ENCODE measurements at places on chromosomes 3 and 15. TPM values are rescaled to one million over a fixed set of nuclear protein-coding genes. Genes with fewer than 3 reads are reported as not detected.

- H3K4me3 ChIP-seq: no peak overlapping the region
- H3K27me3 ChIP-seq: no peaks in the 10 kb centered on the region
- no peak overlapping the region for H3K27ac ChIP-seq
- no peak for DNase-seq
Measured at GRCh38 chr15:68413363-68414205, 18.4 kb downstream of the ITGA11 start.

- H3K27me3 ChIP-seq: no peaks in the 10 kb centered on the region
- H3K27ac ChIP-seq: no peak overlapping the region
- peaks cover under 1% of the 10 kb centered on the region for H3K36me3 ChIP-seq
- no peak overlapping the region for H3K4me3 ChIP-seq
Measured at GRCh38 chr3:122353215-122353614, 28.2 kb downstream of the CSTA start.

DNA sequence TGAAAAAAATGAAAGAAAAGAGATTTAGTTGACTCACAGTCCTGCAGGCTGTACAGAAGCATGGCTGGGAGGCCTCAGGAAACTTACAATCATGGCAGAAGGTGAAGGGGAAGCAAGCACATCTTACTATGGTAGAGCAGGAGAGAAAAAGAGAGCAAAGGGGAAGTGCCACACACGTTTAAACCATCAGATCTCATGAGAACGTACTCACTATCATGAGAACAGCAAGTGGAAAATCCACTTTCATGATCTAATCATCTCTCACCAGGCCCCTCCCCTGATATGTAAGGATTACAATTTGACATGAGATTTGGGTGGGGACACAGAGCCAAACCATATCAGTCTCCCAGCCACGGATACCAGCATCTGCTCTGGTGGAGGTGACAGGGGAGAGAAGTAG is 50.8 kb upstream of the CPOX start:
- H3K4me3 ChIP-seq: no peak overlapping the region
- no peaks in the 10 kb centered on the region for H3K27me3 ChIP-seq
- no peak for DNase-seq

- no peak for DNase-seq
- H3K4me1 ChIP-seq: peaks cover 41% of the 10 kb centered on the region
- no peak overlapping the region for H3K27ac ChIP-seq
- H3K36me3 ChIP-seq: peaks cover 13% of the 10 kb centered on the region
- no peaks in the 10 kb centered on the region for H3K27me3 ChIP-seq
Measured at GRCh38 chr3:63970631-63971475, 52.4 kb downstream of the PSMD6 start.

GRCh38 chr3:169686874-169687273 is 23.4 kb upstream of the MECOM start:
- H3K36me3 ChIP-seq: no peaks in the 10 kb centered on the region
- no peaks in the 10 kb centered on the region for H3K4me1 ChIP-seq
- DNase-seq: peak; percentile 38
- H3K27me3 ChIP-seq: no peaks in the 10 kb centered on the region
- no peak overlapping the region for H3K27ac ChIP-seq
- H3K4me3 ChIP-seq: no peak overlapping the region

DNA sequence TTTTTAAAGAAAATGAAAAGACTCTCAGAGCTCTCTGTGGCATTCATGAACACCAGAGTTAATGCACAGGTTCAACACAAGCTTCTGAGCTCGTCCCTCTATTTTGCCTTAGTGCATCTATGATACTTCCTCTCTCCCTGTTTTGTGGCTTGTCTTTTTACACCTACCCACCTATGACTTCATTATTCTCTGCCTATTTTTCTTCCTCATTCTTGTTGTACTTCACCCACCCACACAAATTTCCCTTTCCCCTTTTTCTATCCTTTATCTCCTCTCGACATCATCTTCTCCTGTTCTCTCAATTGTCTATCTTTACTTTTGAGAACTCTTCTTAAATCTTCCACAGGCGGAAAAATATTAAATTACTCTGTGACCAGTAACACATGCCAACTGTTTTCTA is 48.6 kb downstream of the OR5H15 start:
- no peak for DNase-seq
- H3K4me1 ChIP-seq: no peaks in the 10 kb centered on the region
- H3K27ac ChIP-seq: no peak overlapping the region
- no peak overlapping the region for H3K4me3 ChIP-seq
- H3K36me3 ChIP-seq: no peaks in the 10 kb centered on the region

GRCh38 chr3:42829628-42830436 is 20.6 kb downstream of the ACKR2 start:
- no peaks in the 10 kb centered on the region for H3K36me3 ChIP-seq
- H3K4me1 ChIP-seq: no peaks in the 10 kb centered on the region
- H3K4me3 ChIP-seq: no peak overlapping the region

GRCh38 chr3:36744763-36745162 is 19.6 kb downstream of the DCLK3 start:
- no peak overlapping the region for H3K4me3 ChIP-seq
- H3K4me1 ChIP-seq: peaks cover 14% of the 10 kb centered on the region
- no peaks in the 10 kb centered on the region for H3K36me3 ChIP-seq
- no peaks in the 10 kb centered on the region for H3K27me3 ChIP-seq

DNA sequence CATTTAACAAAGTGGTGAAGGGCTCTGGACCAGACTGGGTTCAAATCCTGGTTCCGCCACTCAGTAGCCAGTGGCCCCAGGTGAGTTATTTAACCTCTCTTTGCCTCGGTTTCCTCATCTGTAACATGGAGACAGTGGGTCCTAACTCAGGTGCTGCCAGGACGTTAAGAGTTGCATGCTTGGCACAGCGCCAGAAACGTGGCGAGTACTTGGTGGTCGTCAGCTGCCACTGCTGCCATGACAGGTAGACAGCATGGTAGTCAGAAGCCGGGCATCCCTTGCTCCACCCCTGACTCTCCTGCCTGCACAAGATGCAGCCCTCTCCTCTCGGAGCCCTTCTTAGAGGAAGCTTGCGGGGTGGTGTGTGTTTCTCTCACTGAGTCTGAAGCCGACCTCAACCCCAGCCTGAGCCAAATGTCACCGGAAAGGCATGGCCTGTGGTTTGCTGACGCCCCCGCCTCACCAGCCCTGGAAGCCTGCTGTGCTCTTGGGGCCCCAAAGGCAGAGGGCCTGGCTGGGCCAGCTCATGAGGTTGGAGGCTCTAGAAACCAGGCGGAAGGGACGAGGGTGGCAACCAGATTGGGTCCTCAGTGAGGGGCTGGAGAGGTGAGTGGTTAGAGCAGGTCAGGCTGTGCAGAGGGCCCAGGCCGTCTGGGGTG is 160.8 kb upstream of the TLE3 start:
- DNase-seq: no peak
- H3K4me3 ChIP-seq: peak overlapping the region; percentile 24
- no peaks in the 10 kb centered on the region for H3K36me3 ChIP-seq
- no peaks in the 10 kb centered on the region for H3K27me3 ChIP-seq
- H3K27ac ChIP-seq: peak overlapping the region; percentile 93
- peaks cover 33% of the 10 kb centered on the region for H3K4me1 ChIP-seq

DNA sequence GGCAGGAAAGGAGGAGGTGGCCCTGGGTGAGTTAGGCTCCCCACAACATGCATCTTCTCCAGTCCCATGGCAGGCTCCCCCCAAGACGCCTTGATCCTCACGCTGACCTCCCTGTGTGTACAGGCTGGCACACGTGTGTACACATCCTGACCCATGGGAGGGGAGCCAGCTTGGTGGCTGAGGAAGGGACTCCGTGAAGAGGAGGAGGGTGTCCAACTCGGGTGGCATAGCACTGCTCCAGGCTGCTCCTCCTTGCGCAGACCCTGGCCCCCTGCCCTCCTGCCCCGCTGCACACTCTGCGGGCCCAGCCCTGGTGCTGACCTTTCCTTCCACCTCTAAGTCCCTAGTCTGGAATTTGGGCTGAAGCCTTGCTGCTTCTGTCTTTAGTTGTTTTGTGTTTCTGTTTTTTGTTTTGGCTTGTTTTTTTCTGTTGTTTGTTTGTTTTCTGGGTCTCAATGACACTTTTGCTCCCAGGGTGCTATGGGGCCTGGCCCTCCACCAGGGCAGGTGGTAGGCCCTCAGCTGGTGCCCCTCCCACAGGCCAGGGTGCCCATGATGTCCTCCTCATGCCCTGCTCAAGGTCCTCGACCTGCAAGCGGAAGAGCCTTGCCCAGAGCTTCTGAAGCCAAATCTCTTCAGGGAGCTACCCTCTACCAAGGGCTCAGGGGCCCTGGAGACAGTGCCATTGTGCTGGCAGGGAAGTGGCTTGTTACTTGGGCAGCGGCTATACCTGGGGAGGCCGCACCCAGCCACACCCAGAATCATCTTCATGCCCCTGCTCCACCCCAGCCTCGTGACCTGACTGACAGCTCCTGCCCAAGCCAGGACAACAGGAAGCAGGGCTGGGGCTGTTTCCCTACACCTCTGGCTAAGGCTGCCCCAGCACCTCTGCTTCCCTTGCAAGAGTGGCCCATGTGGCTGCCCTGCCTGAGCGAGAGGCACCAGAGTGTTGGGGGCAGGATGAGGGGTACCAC is 5.1 kb downstream of the EPHB3 start:
- H3K4me3 ChIP-seq: no peak overlapping the region
- no peaks in the 10 kb centered on the region for H3K36me3 ChIP-seq
- DNase-seq: no peak

- H3K4me3 ChIP-seq: no peak overlapping the region
- H3K27me3 ChIP-seq: no peaks in the 10 kb centered on the region
- H3K4me1 ChIP-seq: peaks cover 12% of the 10 kb centered on the region
- H3K27ac ChIP-seq: no peak overlapping the region
Measured at GRCh38 chr3:13529196-13530112, 19.5 kb upstream of the FBLN2 start.

DNA sequence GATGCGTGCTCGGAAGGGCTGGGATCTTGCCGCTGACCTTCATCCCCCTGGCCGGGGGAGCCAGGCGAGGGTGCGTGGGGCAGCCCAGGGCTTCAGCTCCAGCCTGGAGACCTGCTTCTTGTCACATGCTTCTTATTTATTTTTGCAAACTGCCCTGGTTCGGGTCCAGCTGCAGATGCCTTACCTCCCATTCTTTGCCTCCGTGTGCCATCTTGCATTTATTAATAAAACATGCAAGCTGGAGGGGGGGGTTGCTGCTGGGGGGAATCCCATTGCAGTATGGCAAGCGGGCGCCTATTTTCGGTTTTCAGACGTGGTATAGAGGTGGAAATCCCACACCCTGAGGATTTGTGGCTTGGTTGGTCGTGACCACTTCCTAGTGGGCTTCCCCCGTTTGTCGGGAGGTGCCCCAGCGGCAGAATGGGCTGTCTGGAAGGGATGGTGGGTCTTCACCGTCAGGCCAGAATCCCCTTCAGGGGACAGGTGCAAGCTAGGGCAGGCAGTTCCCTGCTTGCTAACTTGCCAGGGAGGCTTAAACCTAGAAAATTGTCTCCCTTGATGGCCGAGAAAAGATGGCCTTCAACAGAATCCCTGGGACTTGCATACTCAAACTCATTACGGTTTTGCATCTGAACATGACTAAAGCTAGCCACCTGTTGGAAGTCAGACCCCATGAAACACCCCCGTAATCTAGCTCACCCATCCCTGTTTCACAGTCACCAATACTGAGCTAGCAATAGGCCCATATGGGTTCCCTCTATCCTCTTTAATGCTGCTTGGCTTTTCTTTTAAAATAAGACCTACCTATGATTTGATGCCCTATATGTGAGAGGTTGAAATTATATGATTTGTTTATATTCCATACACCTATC is 569 bp downstream of the TMEM266 start:
- peaks cover 67% of the 10 kb centered on the region for H3K27me3 ChIP-seq
- peak overlapping the region; percentile 23 for H3K4me3 ChIP-seq
- H3K4me1 ChIP-seq: peaks cover 12% of the 10 kb centered on the region
- H3K36me3 ChIP-seq: no peaks in the 10 kb centered on the region

DNA sequence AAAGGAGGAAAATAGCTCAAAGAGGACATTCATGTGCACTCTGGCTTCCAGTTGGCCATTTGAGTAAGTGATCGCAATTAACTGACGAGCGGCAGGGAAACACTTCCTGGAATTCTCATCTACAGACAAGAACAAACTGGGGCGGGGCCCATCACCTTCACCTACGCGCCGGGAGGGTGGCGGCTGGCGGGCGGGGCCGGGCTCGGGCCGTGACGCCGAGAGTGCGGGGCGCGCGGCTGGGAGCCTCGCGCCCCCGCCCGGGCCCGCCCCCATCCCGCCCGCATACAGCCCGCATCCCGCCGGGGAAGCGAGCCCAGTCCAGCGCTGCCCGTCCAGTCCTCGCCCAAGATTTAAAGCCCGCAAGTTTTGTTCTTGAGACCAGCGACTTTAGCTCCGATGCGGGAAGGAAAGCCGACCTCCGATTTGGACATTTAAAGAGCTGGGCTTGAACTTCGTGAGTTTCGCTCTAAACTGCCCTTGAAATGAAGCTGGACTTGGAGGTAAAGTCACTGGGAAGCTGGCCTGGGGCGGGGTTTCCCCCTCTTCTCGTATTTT is at the start of gene B3GNT5:
B3GNT5 (plus strand) TSS at position 281 of the 555 bp plus-strand sequence. CDS start 16,546 bp downstream, outside the sequence.
- no peak for DNase-seq
- H3K27ac ChIP-seq: peak within 1 kb of the TSS; percentile 83
- H3K4me3 ChIP-seq: peak within 1 kb of the TSS; percentile 60
- no peaks in the 10 kb centered on the region for H3K36me3 ChIP-seq
- peaks cover 13% of the 10 kb centered on the region for H3K4me1 ChIP-seq

DNA sequence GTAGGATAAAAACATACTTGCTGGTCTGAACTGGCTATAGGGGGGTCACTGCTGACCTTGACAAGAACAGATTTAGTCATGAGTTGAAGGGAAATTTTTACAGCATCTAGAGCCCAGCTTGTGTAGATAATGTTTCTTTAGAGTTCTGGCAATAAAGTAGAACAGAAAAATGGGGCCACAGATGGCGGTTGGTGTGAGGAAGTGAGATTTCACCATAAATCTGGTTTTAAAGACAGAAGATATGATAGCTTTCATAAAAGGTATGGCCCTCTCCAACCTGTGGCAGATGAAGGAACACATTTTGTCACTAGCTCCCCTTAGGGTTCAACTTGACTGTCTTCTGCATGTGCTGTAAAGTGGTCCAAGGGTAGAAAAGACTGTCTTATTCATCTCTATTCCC is 24.3 kb upstream of the IMPDH2 start:
- H3K36me3 ChIP-seq: peaks cover 56% of the 10 kb centered on the region
- H3K27ac ChIP-seq: no peak overlapping the region
- H3K4me1 ChIP-seq: no peaks in the 10 kb centered on the region
- H3K27me3 ChIP-seq: no peaks in the 10 kb centered on the region
- no peak overlapping the region for H3K4me3 ChIP-seq

- H3K4me3 ChIP-seq: no peak overlapping the region
- no peak for DNase-seq
- peaks cover 23% of the 10 kb centered on the region for H3K36me3 ChIP-seq
- H3K4me1 ChIP-seq: peaks cover 22% of the 10 kb centered on the region
Measured at GRCh38 chr3:38142959-38143358, 4.5 kb downstream of the MYD88 start.

- no peaks in the 10 kb centered on the region for H3K27me3 ChIP-seq
- H3K36me3 ChIP-seq: no peaks in the 10 kb centered on the region
- H3K4me1 ChIP-seq: peaks cover 17% of the 10 kb centered on the region
Measured at GRCh38 chr3:11651900-11652299, 8.2 kb upstream of the VGLL4 start.

TRAT1 gene
- 125 TPM for total RNA-seq

CPLX3 gene
- total RNA-seq: 0.05 TPM

PLSCR2 gene
- total RNA-seq: 0.28 TPM

TF gene
- total RNA-seq: 1.9 TPM

OR5H6 gene
- total RNA-seq: not detected

SLC28A2 gene
- total RNA-seq: not detected

KCNAB1 gene
- 1.0 TPM for total RNA-seq

OR5K3 gene
- not detected for total RNA-seq

NUTM1 gene
- total RNA-seq: not detected
